ENCODE measurements at places on chromosomes 3 and 15. TPM values are rescaled to one million over a fixed set of nuclear protein-coding genes. Genes with fewer than 3 reads are reported as not detected.
A peak's percentile ranks its signal among the peaks of the same experiment; 100 is the strongest.

DNA sequence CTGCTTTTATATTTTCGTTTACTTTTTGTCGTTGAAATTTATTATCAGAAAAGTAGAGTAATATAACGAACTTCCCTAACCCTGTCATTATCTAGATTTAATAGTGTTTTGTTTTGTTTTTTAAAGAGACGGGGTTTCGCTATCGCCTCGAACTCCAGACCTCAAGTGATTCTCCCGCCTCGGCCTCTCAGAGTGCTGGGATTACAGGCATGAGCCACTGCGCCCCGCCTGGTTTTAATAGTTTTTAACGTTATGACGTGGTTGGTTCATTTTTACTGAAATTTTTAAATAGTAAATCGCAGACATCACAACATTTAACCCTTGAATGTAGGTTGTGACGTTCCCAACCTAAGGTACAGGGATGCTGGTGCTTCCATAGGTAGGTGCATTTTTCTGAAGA, 1.0 kb downstream of the NGRN start:
- no peak for DNase-seq

DNA sequence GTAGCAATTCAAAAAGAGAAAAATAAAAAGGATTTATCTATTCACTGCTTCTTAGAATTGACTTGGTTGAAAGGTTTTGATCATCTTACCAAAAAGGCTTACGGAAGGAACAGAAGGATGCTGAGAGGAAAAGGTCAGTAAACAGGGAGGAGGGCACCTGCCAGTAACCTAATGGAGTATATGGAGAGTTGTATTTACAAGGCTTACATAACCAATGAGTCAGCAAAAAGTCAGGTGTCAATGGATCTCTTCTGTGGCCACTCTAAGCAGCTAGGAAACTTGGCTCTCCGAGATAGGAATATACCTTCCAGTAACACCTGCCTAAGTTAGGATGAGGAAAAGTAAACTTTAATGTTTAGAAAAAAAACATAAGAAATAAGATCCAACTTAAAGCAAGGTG, 80.5 kb upstream of the PLXND1 start:
- peak; percentile 43 for DNase-seq

ISLR gene
- total RNA-seq = not detected

GRCh38 chr3:145983101-145983500, 177.9 kb downstream of the PLOD2 start:
- no peak for DNase-seq

FAM43A gene
- total RNA-seq = 2.9 TPM

GRCh38 chr3:36669764-36670163, 94.6 kb downstream of the DCLK3 start:
- no peak for DNase-seq

DNA sequence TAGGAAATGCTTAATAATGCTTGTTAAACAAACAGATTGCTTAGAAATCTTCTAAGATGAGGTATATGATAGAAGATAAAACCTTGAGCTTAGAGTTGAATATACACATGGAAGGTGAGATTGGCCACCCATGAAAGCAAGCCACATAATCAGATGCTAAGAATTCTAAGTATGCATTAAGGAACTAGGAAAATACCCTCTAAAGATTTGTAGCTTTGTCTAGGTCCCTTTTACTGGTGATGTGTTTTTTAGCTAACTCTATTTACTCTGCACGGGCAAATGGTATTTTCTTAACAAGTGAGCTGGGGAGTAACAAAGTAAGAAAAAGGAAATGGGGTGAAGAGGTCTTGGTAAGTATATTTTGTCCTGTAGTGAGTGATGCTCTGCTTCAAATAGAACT, 310.3 kb downstream of the OXSM start:
- DNase-seq = peak; percentile 70

DNA sequence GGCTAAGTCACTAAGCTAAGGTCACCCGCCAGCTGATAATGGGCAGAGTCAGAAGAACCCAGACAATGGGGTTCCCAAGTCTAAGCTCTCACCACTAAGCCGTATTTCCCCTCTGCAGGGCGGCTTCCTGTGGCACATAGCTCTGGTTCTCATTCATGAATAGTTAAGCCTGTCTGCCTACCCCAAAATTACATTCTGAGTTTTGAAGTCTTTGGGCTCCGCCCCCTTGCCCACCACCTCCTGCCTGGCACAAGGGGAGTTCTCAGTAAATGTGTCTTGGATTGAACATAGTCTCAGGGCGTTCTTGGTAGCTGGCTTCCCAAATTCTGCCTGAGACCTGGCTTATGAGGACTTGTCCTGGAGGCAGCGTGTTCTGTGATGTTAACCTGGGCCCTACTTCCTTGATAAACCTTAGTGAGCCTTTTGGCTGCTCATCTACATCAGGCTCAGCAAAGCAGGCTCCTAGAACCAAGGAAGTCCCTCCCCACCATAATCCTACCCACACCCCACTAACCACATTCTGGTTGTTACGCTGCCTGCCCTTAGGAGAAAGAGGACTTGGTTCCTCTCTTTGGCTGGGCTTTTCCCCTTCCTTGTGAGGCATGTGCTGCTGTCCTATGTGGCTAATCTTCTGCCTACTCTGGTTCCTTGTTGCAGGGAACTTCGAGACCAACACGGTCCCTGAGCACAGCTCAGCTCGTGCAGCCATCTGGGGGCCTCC, 54.9 kb downstream of the STARD5 start:
- DNase-seq = no peak

DUOX1 gene
- total RNA-seq = not detected

DNA sequence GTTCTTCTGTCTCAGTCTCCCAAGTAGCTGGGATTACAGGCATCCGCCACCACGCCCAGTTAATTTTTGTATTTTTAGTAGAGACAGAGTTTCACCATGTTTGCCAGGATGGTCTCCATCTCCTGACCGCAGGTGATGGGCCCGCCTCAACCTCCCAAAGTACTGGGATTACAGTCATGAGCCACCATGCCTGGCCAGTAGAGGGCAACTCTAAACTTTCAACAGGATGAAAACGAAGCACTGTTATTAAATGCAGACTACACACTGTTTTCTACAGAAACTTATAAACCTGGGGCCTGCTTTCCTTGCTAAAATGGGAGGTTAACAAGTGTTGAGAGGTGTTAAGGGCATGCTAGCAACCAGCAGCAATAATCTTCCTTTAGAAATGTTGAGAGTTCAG, 7.6 kb downstream of the ARPC4 start:
- no peak for DNase-seq

C3orf20 gene
- total RNA-seq = not detected

PLSCR5 gene
- total RNA-seq = not detected

DNA sequence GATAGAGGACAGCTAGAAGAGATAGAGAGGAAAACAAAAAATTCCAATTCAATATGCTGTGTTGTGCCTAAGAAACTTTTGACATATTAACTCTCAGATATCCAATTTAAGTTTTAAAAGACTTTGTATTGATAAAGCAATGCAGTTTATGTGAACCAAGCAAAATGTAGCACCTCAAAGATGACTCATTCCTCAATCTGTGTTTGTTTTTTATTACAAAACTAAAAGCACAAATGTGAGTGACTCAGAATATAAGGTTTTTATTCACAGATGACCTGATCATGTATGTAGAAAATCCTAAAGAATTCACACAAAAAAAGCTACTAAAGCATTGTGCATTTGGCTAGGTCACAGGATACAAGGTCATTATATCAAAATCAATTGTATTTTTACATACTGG, 11.1 kb downstream of the HCLS1 start:
- DNase-seq = no peak
